ENCODE measurements at places on chromosomes 13 and 19.

GRCh38 chr19:51473009-51473707, 5.2 kb upstream of the CEACAM18 start:
- peak; percentile 51 for DNase-seq

DNA sequence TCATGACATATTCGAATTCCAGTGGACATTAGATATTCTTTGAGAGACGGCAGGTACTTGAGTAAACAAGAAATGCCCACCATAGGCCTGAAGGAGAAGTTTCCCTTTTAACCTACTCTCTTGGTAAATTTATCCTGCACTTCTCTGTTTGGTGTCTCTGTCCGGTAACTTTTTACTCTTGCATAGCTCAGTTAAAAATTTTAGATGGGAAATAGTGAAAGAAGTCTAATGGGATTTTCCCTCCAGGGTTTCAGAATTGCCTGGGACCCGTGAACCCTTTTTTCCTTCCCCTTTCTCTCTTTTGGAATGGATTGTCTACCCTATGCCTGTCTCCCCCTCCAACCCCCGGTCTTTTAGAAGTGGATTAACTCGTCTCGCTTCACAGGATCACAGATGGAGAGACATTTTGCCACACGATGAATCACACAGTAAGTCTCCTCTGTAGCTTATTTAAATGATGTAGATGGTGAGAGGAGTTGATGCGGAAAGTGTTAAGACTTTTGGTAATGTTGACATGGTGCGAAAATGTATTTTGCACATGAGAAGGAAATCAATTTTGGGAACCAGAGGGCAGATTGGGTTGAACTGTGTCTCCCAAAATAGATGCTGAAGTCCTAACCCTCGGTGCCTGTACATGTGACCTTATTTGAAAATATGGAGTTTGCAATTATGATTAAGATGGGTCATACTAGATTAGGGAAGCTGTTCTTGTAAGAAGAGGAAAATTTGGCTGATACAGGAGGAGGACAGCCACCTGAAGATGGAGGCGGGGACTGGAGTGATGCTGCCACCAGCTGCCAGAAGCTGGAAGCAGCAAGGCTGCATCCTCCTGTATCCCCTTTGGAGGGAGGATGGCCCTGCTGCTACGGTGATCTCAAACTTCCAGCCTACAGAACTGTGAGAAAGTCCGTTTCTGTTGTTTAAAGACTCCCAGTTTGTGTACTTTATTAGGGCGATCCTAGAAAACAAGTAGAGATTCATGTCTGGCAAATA, 711 bp upstream of the MIPEP start:
- DNase-seq: no peak

DNA sequence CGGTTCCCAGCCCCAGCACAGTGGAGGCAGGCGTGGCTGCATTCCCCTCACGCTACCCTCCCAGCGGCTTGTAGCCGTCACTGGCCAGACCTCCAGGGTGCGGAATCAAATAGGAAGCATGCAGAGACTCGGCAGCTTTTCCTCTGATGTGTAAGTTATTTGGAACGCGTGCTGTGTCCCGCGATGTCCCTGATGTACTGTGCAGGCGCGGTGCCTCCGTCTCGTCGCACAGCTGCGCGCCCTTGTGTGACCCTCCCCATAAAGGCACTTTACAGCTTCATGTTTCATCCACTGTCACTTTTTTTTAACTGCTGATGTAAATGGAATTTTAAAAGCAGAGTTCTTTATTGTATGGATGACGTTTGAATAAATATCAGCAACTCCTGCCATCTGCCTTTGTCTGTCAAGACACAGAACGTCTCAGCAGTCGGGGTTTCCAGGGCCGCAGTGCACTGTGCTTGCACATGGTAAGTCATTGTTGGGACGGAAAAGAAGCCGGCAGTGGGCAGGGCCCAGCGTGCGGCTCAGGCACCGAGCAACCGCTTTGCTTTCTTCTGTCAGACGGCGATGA, 7.3 kb upstream of the F7 start:
- DNase-seq: no peak

- no peak for DNase-seq
Measured at GRCh38 chr19:45180936-45181335, 2.4 kb downstream of the BLOC1S3 start.

DNA sequence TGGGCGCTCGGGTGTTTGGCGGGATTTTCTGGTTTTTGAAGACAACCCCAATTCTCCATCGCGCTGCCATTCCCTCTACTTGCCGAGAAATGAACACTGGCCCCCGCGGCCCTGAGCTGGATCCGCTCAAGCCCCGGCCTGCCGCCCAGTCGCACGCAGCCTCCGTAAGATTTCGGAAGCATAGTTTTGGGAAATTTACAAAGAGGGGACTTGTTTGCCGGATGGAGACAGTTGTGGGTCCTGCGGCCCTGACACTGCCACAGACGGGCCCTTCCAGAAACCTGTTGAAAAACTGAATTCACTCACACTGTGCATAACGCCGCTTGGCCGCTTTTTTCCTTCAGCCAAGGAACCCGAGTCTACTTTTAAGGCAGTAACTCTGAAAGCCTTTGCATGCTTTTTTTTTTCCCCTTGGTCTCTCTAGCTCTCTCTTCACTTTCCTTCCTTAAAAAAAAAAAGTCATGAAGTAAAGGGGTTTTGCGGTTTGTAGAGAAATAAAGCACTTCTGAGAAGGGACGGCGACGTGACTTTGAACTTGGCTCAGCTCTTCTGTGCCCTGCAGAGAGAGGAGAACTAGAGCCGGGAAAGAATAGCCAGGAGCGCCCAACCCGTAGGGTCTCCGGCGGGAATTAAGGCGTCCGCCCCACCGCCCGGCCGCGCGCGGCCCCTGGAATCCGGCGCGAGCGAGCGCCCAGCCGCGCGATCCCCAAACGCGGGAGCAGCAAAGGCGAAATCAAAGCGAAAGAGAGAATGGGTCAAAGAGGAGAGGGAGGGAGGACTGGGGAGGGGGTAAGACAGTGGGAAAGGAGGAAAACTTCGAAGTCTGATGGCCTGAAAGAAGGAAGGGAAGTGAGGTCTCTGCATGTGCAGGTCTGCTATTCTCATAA, 3.4 kb upstream of the ZIC2 start:
- DNase-seq: no peak

GRCh38 chr13:30665638-30666037, 47.9 kb downstream of the USPL1 start:
- DNase-seq: no peak

GRCh38 chr13:97986835-97987234, 33.4 kb downstream of the IPO5 start:
- no peak for DNase-seq

DNA sequence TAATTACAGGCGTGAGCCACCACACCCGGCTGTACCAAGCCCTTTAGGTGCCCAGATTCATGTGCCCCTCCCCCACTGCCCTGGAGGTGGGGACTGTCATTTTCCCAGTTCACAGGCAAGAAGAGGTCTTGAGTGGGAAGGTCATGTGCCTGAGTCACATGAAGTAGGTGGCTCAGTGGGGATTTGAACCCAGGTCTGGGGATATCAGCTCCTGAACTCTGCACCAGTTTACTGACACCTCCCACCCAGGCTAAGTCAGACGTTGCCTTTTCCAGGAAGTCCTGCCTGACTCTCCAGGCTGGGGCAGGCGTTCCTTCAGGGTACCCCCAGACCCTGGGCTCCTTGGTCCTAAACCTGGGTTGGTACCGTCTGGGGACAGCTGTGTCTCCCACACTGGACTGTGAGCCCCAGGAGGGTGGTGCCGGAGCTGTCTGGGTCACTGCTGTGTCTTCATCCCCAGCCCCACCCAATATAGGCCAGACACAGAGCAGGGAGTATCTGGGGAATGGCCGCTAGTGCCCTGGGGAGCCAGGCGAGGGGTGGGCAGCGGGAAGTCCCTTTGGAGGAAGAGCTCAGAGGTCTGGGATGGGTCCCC, 8.6 kb downstream of the VASP start:
- no peak for DNase-seq

GRCh38 chr19:38648769-38649304, 1.4 kb downstream of the ACTN4 start:
- no peak for DNase-seq

- DNase-seq: peak; percentile 55
Measured at GRCh38 chr19:5961969-5962945, 15.7 kb downstream of the RANBP3 start.

DNA sequence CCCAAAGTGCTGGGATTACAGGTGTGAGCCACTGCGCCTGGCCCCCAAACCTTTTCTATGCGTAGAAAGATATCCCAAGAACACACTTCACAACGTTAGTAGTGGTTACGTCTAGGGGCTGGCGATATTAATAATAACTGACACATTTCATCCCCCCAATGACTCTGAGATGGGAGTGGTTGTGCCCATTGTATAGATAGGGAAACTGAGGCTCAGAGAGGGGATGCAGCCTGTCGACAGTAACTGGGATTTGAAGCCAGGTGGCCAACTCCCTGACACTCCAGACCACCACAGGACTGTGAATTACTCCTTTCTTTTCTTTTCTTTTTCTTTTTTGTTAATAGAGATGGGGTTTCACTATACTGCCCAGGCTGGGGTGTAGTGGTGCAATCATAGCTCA, 25.3 kb upstream of the PTPRS start:
- DNase-seq: no peak

GRCh38 chr19:4542896-4543841, 3.3 kb upstream of the LRG1 start:
- DNase-seq: no peak

DNA sequence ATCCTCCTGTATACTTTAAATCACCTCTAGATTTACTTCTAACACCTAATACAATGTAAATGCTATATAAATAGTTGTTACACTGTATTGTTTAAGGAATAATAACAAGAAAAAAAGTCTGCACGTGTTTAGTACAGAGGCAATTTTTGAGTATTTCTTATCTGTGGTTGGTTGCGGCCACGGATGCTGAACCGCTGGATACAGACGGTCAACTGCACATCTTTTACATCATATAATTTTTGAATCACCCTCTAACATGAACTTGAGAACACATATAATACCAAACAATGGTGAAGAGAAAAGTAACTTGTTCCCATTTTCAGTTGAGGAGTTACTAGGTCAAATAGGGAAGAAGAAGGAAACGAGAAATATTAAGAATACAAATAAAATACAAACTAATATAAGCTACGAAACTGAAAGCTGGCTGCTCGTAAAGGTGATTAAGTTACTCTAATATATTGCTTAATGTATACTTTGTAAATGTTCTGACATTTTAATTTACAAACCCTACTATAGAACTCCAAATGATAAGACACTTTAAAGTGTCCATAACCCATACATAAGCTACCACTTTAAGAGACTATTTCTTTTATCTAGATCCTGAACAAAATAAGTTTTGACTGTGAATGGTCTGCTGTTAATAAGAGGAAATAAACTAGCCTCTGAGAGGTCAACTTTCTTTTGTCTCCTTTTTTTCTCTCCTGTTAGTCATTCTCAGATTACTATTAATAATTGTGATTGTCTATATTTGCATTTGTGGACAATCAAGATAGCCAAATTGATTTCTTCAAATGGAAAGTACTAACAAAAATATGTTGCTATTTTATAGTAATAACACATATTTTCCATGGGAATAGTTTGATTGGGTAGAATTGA, 457.4 kb downstream of the DIAPH3 start:
- DNase-seq: no peak

GRCh38 chr13:81395368-81395767, 1054.4 kb upstream of the SPRY2 start:
- no peak for DNase-seq

- DNase-seq: no peak
Measured at GRCh38 chr13:24678151-24678550, 2.1 kb upstream of the ATP12A start.

DNA sequence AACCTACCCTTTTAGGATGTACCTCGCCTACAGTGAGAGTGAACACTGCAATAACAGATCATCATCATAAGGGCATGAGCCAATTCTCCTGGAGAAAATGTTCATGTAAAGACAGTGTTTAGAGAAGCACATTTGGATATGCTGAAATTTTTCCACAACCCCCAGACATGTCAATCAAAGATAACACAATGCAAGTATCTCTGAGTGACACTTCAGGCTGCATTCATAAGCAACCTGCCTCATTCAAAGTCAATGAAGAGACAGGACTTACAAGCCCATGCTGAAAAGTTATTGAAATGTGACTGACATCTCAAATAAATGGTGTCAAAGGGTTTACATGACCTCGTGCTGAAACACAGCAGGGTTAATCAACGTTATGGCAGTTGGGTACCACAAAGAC, 102.0 kb downstream of the PCDH9 start:
- DNase-seq: no peak

DNA sequence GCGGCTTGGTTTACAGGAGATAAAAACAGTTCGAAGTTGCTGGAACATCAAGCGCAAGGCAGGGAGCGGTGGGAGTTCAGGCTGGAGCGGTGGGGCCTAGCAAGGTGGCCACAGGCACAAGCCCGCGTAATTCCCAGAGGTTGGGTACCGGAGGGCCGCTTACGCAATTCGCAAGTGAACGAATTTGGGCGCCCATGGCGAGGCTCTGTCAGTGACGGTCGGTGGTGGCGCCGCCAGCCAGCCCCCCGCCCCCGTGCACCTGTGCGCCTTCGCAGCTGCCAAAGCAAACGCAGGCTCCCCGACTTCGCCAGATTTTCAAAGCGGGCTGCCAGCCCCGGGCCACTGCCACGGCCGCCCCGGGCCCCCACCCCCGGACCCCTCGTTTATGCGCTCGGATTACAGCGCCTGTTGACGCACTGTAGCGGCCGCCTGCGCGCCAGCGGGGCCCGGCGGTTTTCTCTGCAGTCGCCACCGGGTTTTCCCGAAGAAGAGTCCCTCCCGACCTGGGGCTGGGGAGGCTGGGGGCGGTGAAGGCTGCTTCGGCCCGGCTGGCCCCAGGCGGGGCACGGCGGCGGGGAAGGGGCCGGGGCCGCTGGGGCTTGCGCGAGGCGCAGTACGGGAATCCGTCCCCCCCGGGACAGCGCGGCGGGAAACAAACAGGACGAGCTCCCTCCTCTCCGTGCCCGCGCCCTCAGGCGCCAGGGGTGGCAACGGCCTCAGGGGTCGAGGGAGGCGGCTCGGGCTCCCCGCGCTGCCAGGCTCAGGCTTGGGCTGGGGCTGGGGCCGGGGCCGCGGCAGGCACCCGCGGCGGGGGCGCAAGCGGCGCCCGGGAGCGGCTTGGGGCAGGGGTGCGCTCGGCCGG, 709 bp downstream of the N4BP2L1 start:
- DNase-seq: peak; percentile 40

- no peak for DNase-seq
Measured at GRCh38 chr19:3320853-3321252, 45.5 kb upstream of the NFIC start.

DNA sequence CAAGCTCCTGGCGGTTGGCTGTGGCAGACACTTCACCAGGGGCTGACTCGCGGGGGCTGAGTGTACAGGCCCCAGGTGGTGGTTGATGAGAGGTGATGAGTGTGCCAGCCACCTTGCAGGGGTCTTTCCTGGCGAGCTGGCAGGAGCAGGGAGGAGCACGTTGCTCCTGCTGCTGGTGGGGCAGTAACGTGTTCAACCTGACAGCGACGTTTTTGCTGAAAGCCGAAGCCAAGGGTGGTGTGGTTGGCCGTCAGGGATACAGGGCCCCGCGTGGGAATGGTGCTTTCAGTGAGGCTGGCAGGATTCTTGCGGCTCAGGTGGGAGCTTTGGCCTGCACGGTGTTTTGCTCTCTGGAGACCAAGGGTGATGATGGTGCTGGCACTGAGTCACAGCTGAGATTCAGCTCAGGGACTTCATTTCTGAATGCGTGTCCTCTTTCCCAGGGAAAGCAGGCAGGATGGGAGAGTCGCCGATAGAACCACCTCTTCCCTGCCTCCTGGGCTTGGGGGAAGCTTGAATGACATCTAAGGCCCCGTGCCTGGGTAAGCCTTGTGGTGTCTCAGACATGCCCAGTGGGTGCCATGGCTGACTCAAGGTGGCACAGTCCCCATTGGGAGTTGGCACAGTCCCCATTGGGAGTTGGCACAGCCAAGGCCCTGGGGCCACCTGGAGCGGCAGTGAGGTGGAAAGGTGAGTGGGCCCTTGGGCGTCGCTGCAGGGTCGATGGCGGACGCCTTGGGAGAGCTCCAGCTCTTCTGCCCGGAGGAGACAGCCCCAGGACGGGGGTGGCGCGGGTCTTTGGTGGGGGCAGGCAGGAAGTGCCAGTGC, 8.8 kb downstream of the DAZAP1 start:
- DNase-seq: no peak

Data from effector memory CD4-positive, alpha-beta T cell (primary cell).